Left forelimb (tissue), 1 donor: ENCODE measurements at places on chromosomes 11 and 22.

GRCh38 chr22:22700631-22701030 lies 56.2 kb downstream of the GGTLC2 start:
- DNase-seq, result peak; percentile 12

DNA sequence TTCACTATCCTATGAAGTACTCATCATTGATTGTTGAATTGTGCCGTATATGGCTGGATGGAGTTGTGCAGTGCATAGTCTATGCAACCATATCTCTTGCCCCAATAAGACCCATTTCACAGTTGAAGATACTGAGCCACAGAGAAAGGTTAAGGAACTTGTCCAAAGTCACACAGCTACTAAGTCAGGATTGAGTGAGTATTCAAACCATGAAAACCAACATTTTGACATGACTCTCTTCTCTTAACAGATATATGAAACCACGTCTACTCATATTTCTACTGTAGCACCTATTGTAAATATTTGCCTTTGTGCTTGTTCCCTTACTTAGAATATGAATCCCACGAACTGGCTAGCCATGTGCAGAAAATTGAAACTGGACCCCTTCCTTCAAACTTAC lies 58.1 kb downstream of the MAML2 start:
- no peak for DNase-seq

DNA sequence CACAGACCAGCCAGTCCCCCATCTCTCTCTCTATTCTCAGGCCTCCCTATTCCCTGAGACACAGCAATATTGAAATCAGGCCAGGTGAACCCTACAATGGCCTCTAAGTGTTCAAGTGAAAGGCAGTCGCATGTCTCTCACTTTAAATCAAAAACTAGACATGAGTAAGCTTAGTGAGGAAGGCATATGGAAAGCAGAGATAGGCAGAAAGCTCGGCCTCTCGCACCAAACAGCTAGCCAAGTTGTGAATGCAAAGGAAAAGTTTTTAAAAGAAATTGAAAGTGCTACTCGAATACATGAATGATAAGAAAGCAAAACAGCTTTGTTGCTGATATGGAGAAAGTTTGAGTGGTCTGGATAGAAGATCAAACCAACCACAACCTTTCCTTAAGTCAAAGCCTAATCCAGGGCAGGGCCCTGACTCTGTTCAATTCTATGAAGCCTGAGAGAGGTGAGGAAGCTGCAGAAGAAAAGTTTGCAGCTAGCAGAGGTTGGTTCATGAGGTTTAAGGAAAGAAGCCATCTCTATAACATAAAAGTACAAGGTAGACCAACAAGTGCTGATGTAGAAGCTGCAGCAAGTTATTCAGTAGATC lies 19.8 kb upstream of the MPZL2 start:
- no peak for DNase-seq

- no peak for DNase-seq
Measured at GRCh38 chr11:8038393-8038792, 42.6 kb upstream of the TUB start.

- DNase-seq, result no peak
Measured at GRCh38 chr11:68342459-68343158, 30.2 kb downstream of the LRP5 start.
